NCI-H1694 treated with DMSO at 0.1 percent for 48 hours (cell line): ENCODE measurements at places on chromosomes 5 and 9.

- no peak for DNase-seq
Observed at GRCh38 chr5:13378091-13378490, 566.4 kb downstream of the DNAH5 start.

DNA sequence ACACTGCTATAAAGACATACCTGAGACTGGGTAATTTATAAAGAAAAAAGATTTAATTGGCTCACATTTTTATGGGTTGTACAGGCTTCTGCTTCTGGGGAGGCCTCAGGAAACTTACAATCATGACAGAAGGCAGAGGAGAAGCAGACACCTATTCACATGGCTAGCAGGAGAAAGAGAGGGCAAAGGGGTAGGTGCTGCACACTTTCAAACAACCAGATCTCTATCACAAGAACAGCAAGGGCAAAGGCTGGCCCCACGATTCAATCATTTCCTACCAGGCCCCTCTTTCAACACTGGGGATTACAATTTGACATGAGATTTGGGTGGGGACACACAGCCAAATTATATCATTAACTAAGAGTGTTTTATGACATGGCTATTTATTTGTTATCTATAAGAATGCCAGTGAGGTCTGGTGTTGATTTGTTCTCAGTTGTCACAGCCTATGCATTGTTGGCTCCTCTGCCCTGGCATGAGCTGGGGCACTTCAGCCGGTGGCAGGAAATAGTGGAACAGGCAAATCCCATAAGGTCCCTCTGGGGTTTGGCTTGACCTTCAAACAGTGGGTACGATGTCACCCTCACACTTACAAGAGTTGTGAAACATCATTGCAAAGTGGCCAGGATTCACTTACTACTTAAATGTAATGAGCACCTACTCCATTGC, 44.1 kb downstream of the SPARC start:
- no peak for DNase-seq

DNA sequence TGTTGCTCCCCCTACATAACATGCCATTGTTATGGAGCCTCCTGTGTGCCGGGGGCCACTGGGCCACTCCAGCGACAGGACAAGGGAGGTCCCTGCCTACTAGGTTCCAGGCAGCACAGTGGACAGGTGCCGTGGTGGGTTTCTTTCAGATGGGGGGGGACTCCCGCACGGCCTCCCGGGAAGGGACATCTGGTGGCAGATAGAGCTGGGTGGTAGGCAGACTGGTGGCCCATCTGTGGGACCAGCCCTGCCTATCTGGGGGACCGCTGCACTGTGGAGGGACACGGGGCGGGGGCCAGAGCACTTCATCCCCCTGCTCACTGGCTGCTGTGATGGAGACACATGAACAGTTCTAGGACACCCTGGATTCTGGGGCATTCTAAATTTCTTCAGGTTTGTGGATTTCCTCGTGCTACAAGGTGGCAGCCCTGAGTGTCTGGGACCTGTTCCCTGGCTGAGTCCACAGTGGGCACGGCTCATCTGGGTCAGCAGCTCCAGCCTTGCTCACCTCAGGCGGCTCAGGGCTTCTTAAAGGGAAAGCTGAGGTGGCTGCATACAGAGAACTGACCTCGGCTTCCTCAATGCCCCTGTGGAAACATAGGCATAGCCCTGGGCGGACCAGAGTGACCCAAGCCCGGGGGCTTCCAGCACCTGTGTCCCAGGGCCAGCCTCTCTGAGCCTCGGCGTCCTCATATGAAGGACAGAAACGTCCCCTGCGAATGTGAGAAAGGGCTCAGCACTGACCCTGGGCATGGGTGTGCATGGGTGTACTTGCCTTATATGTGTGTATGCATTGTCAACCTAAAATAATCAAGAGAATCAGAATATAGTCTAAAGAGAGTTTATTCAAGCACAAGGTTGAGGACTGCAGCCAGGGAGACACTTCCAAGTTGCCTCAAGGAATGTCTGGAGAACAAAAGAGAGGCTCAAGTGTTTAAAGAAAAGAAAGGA, 22.5 kb downstream of the FGD3 start:
- DNase-seq, result no peak

GRCh38 chr9:90188656-90189055, 454.0 kb downstream of the DIRAS2 start:
- DNase-seq, result no peak

GRCh38 chr5:174834081-174834480, 109.7 kb downstream of the MSX2 start:
- no peak for DNase-seq

DNA sequence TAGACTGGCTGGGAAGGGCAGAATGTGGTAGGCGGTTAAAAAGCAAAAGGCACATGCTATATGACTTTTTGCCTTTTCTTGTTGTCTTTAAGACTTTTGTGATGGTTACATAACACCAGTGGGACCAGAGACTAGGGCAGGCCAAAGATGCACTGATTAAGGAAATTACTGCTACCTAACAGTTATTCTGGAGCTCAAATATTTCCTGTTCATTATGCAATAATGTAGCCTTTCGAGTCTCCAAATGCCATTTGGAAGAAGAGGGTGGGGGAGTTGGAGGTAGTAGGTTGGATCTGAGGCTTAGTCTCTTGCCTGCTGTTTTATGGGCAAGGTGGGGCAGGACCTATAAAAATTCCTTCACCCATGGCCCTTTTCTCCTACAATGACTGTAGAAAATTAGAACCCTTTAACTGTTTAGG, 51.7 kb downstream of the SH3GL2 start:
- DNase-seq, result no peak

DNA sequence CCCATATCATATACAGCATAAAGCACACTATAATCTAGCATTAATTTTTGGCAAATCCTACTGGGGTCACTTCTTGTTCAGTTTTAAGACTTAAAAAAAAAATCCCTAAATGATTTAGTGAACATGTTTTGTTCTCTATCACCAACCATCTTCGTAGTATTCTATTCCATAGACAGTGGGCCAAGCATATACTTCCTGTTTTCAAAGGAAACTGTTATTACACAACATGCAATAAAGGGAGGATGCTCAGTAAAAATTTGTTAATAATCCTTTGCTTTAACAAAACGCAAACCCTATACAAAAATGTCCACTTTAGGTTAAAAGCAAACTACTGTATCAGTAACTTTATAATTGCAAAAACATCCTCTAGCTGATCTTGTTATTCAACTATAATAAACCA, 13.0 kb downstream of the CCNH start:
- DNase-seq, result no peak

GRCh38 chr5:135234242-135234641, 164.8 kb downstream of the MACROH2A1 start:
- DNase-seq, result no peak

DNA sequence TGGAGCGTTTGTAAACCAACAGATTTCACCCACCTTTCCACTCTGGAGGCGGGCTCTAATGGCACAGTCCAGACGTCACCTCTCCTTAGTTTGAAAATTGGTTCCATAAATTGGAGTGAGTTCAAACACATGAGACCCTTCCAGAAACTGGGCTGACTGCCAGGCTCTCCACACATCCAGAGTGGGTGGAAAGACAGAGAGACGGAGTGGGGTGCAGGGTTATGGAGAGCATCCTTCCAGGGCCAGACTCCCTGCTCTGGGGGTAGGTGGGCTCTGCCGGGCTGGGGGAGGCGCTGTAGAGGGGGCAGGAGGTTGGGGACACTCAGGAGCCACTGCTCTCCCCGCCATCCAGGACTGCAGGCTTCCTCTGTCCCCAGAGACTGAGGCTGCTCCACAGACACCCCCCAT, 104.7 kb upstream of the PHYKPL start:
- no peak for DNase-seq

DNA sequence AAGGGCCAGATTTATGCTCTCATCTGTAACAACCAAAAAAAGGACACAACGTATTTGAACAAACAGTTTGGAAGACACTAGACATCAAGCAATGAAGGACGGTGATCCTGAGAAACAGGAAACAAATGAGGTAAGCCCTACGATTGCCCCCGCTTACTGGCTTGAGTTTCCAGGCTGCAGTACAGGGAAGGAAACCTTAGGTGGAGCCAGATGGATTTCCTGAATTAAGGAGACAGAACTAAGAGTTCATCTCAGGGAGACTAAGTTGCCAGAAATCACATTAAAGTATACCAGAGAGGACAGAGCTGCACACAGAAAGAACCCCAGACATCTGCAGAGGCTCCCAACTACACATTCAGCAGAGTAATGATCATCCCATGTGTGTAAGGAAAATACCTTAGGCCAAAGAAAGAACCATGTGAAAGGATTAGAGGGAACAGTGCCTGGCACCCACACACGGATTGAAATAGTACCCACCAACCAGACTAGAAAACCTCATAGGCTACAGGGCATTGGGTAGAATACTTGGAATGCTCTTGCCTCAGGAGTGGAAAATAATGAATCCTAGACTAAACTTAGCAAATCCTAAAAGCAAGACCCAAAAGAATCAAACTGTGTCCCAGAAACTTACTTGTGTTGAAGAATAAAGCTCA, 99.3 kb upstream of the NIPBL start:
- DNase-seq, result no peak
